ENCODE measurements at places on chromosomes 5 and 9.

DNA sequence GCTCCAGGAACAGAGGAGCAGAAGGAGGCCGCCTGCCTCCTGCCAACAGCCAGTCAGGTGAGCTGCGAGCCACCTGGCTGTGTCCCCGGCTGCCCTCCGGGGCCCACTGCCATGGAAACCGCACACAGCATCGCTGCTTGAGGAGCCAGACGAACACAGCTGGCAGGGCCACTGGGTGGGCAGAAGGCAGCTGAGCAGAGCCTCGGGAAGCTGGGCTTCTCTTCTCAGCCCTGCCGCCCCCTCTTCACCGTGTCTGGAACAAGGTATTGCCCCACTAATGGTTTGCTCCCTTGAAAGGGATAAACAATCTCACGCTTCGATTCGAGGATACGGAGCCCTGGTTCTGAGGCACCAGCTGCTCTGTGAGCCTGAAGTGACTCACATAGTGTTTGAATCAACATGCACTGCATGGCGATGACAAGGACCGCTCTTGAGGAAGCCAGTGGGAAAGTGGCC is 63.7 kb upstream of the RUFY1 start:
- no peak for DNase-seq

- no peak for DNase-seq
These were observed 199.4 kb upstream of the SLC24A2 start for GRCh38 chr9:19988281-19988680.

DNA sequence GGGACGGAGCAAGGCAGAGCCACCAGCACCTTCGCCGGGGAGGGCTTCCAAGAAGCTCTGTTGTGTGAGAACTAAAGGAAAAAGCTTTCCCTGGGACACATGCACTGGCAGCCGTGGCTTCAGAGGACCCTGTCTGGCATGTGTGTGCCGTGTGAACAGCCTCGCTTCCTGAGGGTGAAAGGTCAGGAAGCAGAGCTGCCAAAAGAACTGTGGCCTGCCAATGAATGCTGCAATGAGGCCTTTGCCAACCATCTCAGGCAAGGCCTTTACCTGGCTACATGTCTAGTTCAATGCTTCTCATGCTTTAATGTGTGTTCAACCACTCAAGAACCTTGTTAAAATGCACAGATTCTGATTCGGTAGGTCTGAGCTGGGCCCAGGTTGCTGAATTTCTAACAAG is 53.5 kb downstream of the NIPSNAP3B start:
- DNase-seq, result no peak

- no peak for DNase-seq
These were observed 28.0 kb downstream of the TEX10 start for GRCh38 chr9:100324594-100325200.

- DNase-seq, result no peak
These were observed 28.4 kb upstream of the DPYSL3 start for GRCh38 chr5:147538236-147538635.

DNA sequence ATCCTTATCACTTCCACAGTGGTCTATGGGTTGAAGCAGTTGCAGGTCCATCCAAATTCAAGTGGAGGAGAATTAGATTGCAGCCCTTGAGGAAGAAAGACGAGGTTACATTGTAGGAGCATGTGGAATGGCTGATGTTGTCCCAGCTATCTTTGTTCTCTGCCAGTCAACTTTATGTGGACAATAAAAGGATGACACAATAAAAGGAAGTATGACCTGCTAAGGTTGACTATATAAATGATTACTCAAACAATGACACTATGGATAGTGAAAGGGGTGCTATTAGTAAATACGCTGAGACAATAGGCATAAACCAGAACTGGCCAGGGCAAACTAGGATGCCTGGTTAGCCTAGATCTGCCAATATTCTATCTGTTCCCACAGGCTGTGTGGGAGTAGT is 12.8 kb upstream of the ZNF618 start:
- no peak for DNase-seq

DNA sequence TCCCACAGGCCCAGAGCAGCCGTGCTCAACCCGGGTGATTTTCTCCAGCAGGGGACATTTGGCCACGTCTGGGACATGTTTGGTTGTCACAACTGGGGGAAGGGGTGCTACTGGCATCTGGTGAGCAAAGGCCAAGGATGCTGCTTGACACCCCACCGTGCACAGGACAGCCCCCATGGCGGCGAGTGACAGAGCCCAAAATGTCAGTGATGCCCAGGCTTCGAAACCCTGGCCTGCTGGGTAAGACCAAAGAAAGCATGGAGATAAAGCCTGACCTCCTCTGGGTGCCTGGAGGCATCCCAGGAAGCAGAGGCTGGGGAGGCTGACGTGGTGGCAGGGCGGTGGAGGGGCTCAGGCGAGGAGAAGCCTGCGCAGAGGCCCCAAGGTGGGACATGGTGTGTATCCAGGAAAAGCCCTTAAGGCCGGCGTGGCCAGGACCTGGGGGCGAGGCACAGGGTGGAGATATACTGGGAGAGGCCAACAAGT is 66.4 kb downstream of the ZNF354C start:
- DNase-seq, result no peak

GRCh38 chr5:170430866-170431437 is 41.8 kb upstream of the KCNMB1 start:
- DNase-seq, result no peak

- DNase-seq, result no peak
These were observed 28.4 kb downstream of the CDHR2 start for GRCh38 chr5:176577312-176578176.

GRCh38 chr5:167271511-167271910 is 1019.9 kb upstream of the WWC1 start:
- DNase-seq, result no peak

DNA sequence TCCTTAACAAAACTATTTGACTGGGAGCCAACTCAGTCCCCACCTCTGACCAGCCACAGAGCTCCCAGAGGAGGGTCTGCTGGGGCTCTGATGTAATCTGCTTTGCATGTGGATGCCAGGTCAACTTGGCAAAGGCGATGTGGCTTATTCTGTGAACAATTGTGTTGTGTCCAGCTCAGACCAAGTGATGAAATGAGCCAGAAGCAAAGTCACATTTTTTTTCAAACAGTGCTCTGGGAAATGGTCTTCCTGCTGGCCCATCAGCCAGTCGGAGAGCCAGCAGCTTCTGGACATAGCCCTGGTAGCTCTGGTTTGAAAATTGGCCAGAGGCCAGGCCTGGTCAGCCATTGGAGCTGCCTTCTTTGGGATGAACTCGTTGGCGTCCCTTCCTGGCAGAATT is 86.5 kb downstream of the ANGPTL2 start:
- DNase-seq, result no peak

GRCh38 chr5:78766412-78766762 is 117.8 kb upstream of the LHFPL2 start:
- DNase-seq, result no peak

DNA sequence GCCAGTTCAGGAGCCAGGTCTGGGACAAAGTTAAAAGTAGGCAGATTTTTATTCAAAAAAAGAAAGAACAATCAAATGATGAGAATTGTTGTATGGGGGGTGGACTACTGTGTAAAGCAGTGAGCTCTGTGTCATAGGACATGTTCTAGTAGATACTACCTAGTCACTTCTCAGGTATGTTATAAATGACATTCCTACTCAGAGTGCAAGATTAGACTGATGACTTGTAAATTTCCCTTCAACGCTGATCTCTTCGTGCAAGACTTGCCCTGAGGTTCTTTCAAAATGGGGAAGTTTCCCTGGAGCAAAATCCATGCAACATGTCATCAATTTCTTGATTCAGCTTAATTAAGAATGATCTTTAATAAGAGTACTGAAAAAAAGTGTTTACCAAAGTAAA is 175.1 kb downstream of the RORB start:
- no peak for DNase-seq

DNA sequence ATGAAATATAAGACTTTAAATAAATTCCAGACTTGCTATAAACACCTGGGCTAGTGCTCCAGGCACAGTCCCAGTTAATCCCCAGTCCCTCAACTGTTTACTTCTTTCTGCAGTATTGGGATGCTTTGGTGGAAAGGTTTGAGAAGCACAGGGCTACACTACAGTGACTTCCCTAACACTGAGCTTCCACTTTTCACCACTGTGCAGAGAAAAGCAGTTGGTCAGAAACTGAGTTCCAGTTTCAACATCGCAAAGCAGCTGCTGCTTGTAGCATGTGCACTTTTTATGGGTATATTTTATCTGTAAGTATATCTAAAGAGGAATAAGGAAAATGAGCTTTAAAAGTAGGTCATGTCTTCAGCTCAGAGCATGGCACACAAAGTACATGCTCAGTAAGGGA is 339.7 kb downstream of the NTRK2 start:
- no peak for DNase-seq

GRCh38 chr5:138408023-138408422 is 30.8 kb upstream of the REEP2 start:
- DNase-seq, result peak; percentile 20

GRCh38 chr5:138022912-138023311 is 10.0 kb downstream of the FAM13B start:
- no peak for DNase-seq

DNA sequence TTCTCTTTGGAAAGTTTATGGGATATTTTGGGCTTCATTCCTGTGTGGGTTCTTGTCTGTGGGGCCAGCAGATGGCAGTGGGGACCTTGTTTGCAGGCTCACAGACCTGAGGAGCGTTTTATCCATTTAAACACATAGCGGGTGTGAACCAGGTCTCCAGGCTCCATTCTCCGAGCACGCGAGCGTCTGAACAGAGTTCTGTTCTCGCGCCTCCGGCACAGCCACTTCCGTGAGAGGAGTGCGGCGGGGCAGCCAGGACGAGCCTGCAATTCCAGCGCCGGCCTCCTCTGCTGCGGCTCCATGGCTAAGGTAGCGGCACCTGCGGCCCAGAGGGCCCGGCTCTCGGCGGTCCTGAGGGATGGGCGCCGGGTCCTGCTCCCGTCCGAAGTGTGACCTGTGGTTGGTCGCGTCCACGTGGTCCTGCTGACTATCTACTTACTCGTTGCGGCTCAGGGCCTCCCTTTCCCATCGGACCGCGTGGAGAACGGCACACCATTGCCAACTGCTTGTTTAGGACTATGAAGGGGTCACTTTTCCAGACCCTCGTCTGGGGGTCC is 7.3 kb downstream of the NRARP start:
- DNase-seq, result no peak

DNA sequence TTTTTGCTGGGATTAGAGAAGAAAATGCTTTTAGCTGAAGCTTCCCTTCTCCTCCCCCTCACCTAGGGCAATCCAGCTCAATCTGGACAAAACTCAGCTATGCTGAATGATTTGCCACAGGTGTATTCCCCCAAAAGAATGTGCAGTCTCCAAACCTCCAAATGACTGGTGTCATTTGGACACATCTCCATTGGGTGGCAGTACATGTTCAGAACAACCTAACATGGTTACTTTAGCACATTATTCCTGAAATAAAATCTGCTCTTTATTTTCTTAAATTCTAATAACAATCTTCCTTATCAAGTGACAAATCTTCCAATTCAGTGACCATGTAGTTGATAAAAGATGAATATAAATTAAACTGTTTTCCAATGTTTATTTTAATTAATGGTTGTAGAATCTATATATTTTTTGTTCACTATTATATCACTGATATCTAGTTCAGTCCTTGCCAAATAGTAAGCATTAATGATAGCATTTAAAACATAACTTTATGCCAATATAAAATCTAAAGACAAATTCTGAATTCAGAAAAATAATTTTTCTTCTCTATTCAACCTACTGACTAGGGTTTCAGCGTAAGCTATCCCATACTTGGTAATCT is 61.3 kb upstream of the MOCS2 start:
- DNase-seq, result no peak

DNA sequence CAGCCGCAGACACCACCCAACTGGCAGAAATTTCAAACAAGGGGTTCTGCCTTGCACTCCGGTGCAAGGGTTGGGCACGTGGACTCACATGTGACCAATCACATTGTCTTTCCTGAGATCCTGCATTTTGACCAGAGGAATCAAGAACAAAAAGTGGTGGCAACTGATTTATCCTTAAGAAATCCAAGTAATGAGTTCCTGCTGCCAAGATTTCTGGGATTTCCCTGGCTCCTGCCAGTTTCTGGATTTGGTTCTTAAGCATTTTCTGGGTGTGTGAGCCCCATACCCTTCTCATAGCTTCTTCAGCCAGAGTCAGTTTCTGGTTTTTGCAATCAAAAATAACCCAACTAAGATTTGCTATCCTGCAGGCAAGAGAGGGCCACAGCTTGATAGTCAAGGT is 17.4 kb upstream of the KCNIP1 start:
- DNase-seq, result no peak

GRCh38 chr9:76371901-76372300 is 22.3 kb downstream of the RFK start:
- DNase-seq, result no peak

GRCh38 chr9:127224883-127225739 is 39.5 kb upstream of the GARNL3 start:
- DNase-seq, result peak; percentile 94

- DNase-seq, result no peak
These were observed 50.5 kb upstream of the SH3PXD2B start for GRCh38 chr5:172504701-172505402.

DNA sequence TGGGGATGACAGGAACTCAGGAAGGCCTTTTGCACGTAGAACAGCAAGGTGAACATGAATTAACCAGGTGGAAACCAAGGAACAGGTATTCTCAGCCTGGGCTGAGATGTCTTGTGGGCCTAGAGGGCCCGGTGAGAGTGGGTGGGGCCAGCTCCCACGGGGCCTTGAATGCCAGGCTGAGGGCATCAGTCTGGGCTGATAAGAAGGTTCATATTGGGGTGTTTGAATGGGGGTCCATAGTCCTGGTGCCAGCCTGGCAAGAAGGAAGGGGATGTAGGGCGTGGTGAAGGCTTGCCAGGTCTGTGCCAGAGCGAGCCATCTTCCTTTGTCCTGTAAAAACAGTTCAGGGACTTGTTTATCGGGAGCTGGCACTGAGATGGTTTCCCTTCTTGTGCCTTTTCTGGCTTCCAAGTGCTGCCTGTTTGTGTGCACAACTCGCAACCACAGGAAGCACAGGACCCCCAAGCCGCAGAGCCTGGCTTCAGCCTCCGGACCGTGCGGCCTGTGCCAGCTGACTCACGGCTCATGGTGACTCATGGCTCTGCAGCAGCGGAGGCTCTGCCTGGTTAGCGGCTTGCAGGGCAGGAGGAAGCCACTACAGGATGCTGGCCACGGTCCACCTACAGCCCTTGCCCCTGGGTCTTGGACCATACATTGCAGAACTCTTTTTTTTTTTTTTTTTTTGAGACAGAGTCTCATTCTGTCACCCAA is 2.4 kb downstream of the CARD19 start:
- peak; percentile 83 for DNase-seq

DNA sequence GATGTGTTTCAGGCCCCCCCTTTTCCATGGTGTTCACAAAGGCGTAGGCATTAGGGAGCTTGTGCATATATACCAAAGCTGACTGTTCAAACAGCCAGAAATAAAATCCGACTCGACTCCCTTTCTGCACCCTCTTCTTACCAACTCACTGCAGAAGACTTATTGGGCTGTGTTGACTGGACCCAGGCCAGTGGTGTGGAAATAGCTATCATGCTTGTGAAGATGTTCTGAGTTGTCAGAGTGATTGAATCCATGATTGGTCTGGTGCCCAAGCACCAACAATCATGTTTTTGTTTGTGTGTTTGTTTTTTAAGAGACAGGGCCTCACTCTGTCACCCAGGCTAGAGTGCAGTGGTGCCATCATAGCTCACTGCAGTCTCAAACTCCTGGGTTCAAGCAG is 21.6 kb downstream of the TJP2 start:
- DNase-seq, result no peak

- DNase-seq, result no peak
These were observed 700.3 kb downstream of the PTPRD start for GRCh38 chr9:9912459-9912858.

All from activated T-cell treated with anti-CD3 and anti-CD28 coated beads, Interleukin-2, amount 50 U/mL, for 48 hours (primary cell).